NCI-H1694 treated with DMSO at 0.1 percent for 48 hours (cell line): ENCODE measurements at places on chromosomes 6 and 20.
A peak's percentile ranks its signal among the peaks of the same experiment; 100 is the strongest.

GRCh38 chr20:12984069-12984765 is 24.6 kb upstream of the SPTLC3 start:
- no peak for DNase-seq

- no peak for DNase-seq
These were observed 72.0 kb downstream of the DACT2 start for GRCh38 chr6:168247443-168248147.

- no peak for DNase-seq
These were observed 19.8 kb downstream of the HLA-E start for GRCh38 chr6:30508890-30509736.

- no peak for DNase-seq
These were observed 105.3 kb upstream of the SUPT3H start for GRCh38 chr6:45483021-45483420.

GRCh38 chr6:15132854-15133670 is 112.8 kb upstream of the JARID2 start:
- DNase-seq, result peak; percentile 35

DNA sequence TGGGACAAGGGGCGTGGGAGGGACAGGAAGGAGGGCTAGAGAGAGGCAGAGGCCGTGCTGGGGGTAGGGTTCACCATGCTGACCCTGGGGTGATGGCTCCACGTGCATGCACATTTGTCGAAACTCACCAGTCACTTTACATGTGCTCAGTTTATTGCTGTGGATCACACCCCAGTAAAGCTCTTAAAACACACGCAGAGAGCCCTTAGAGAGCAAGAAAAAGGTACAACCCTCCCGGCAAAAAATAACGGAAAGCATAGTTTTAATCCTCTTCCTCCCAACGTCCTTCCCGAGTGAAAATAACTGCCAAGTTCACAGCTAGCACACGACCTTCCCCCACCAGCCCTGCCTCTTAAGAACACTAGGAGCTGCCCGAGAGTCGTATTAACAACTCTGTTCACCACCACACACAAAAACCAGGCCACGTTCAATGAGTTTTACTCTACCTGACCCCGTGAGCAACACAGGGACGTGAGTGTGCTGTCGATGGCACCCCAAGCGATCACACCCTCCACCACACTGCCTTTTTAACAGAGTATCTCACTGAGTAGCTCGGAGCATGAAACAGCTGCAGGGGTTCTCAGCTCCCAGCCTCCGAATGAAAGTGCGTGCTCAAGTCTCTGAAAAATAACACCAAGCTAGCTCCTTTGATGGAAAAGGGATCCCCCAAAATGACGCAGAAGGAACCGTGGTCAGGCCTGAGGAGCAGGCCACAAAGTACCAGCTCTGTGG is 39.7 kb downstream of the TAF4 start:
- DNase-seq, result no peak

DNA sequence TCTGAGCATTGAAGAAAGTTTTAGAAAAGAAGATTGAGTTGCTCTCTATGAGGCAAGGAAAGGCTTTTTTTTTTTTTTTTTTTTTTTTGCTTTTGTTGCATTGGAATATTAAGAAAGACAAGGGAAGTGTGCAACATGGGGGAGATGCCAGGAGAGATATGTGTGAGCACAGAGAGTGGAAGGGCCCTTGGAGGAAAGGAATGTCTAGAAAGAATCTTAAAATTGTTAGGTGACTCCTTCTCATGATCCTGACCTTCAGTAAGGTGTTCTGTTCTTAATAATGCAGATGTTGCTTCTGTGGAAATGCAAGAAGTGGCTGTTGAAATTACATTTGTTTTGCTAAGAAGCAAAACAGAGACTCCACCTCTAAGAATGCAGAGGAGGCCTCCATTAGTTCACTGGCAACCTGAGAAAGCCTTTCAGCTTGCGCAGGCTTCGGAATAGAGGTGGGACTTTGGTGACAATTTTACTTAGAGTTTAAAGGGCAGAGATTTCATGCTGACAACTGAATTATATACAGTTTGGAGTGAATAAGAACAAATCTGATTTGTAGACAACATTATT is 118.0 kb upstream of the ASCC3 start:
- no peak for DNase-seq

GRCh38 chr6:6891949-6892461 is 215.8 kb upstream of the RREB1 start:
- DNase-seq, result no peak

DNA sequence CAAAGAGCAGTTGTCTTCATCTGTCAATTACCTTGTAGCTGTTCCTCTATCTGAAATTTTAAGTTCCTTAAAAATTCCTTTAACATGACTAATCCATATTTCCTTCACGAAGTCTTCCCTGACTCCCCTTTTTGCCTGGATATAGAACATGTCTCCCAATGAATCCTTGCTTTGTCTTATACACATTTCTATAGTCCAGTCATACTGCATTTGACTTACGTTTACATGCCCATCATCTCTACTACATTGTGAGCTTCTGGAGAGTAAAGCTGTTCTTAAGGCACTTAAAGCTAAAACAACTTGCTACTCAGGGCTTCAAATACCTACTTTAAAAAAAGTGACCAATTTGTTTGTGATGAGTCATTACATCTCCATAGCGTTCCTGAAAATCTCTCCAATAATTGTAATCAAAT is 4.9 kb downstream of the REV3L start:
- no peak for DNase-seq

DNA sequence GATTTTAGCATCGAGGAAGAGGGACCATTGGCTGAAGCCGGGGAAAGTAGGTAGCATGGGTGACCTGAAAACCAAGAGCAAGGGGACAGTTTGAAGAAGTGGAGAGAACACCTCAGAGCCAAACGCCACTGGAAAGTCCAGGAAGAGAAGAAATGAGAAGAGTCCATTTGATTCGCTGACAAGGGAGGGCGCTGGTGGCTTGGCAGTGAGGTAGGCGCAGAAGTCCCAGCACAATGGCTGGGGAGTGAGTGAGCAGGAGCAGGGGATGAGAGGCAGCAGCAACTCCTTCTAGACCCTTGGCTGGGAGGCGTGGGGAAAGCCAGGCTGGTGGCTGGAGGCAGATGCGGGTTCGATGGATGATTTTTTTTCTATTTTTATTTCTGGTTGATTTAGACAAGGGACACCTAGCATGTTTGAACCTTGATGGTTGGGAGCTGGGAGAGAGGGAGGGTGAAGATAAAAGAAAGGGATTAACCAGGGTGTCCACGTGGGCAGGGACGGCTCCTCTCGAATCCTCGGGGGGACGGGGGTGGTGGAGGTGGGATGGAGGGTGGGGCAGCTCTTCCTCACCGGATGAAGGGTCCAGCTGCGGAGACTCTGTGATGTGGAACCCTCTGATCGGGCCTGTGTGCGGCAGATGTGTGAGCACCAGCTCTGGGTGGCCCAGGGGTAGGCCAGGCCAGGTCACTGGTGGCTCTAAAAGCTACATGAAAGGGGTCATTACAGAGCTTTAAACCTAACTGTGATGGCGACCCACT is 164.2 kb downstream of the NFATC2 start:
- DNase-seq, result no peak

DNA sequence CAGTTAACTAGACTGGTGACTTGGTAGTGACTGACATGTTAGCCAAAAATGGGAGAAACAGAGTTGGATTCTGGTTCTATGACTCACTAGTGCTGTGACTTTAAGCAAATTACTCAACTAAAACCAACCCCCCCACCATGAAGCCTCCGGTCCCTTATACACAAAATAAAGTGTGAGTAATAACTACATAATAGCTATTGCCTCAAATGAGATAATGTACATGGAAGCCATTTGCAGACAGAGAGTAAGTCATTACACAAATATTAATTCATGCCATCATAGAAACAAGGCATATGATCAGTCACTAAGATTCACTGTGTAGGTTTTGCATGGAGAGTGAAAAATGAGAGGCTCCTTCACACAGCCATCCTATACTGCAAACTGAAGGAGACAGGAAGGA is 111.9 kb downstream of the HIVEP2 start:
- no peak for DNase-seq

DNA sequence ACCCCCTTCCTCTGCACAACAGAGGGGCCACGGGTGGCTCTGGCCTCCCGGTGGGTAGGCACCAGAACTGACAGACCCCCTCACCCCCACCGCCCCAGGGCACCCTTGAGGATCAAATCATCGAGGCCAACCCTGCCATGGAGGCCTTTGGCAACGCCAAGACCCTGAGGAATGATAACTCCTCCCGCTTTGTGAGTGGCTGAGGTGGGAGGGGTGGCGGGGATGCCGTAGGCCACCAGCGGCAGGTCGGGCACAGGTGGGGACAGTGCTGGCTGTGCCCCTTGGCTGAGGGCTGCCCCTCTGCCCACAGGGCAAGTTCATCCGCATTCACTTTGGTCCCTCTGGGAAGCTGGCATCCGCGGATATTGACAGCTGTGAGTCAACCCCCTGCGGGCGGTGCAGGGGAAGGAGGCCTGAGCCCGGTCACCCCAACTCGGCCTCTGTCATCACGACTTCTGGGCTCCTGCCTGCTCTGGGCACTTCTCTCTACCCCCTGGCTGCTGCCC is 29.1 kb downstream of the MYH7B start:
- DNase-seq, result no peak

GRCh38 chr6:154738551-154738961 is 5.3 kb downstream of the SCAF8 start:
- no peak for DNase-seq

GRCh38 chr6:168219804-168220203 is 99.8 kb downstream of the DACT2 start:
- DNase-seq, result no peak

DNA sequence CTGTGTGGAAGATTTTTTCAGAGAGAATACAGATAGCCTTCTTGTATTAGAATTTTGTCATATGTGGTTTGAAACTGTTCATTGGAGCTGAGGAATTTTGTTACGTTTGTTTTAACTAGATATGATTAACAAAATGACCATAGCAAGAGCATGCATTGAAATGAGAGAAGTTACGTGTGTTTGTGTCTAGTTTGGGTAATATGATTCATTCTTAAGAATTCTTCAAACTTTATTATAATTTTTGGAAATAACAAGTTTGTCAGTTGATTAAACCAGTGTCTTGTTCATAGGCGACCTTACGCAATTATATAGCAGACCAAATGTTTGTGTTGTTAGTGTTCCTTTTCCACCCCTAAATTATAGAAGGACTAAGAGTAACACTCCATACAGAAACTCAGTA is 5.5 kb downstream of the GMNN start:
- no peak for DNase-seq

DNA sequence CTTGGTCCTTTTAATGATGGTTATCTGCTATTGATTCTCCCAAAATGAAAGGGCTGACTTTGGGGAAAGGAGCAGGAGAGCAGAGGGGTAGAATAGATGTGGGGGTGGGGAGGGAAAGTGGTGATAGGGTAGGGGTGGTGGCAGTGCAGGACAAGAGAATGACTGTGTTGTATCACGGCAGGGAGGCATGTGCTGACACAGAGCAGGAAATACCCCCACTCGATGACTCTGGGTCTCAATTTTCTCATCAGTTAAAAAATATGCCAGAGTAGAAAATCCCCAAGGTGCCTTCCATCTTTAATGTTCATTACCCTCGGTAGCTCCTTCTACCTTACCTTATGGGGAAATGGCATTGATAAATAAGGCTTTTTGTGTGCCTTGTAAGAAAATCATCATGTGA is 79.0 kb upstream of the ATXN1 start:
- no peak for DNase-seq

DNA sequence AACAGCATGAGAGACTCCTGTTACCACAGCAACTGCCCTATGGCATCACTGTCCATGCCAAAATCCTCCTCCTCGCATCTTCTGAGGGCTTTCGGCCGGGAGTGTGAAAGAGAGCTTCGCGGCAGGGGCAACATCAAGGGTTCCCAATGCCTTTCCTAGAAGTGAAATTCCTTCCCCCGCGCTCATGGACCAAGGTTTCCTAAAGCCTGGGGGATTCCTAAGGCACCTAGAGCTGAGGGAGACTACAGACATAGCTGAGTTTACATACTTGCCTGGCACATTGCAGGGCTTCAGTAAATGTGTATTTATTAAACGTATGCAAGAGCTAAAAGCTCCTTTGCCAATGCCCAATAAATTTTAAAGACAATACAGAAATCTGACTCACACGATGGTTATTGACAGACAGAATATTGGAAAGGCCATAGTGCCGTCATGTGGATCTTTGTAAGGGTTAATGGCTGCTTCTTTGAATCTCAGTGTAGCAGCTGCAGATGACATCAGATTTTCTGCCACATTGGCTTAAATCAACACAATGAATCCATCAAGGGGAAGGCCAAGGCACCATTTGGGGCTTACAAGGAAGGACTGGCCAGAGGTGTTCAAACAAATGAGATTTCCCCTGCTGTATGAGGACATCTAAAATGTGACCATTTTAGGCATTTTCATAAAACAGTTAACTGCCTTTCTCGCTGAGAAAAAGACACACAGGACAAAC is 281.2 kb upstream of the JARID2 start:
- DNase-seq, result peak; percentile 75

DNA sequence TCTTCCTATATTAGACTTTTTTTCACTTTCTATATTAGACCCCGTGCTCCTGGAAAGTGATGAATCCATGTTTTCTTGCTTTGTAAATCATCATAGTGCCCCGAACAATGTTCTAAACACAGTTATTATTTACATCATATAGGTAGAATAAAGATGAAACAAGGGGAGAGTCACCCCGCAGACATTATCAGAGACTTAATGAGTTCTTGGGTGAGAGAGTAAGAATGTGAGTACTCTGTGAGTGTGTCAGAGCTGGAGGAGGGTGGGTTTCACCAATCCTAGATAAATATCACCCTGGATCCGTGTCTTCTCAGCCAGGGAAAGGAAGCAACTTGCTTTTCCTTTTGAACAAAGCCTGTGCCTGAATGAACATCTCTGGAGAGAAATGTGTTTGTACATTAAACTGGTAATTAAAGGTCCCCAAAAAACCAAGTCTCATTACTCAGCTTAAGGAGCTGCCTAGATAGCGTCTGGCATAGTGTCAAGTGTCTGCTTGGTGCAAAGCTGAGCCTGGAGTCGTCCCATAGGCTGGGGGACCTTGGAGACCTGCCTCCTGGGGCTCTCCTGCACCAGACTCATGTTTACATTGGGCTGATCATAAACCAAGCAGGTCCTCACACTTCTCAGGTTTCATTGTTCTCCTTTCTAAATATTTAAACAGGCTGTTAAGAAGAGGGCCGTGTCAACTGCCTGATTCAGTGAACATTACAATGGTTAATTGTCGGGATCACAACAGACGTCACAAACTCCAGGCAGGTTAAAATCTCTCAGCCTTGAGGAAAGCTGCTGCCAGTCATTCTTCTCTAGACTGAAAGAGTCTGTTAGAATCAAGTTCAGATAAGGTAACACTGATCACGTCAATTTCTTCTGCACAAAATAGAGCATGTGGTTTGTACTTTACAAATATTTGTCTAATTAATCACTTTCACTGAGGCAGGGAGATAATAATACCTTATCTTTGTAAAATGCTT is 179.7 kb upstream of the MYLIP start:
- peak; percentile 25 for DNase-seq

- DNase-seq, result no peak
These were observed 637.1 kb upstream of the CITED2 start for GRCh38 chr6:140011537-140011936.

- DNase-seq, result no peak
These were observed 42.3 kb downstream of the CCDC170 start for GRCh38 chr6:151536188-151536479.
